ENCODE measurements at places on chromosomes 2 and 18.
A peak's percentile ranks its signal among the peaks of the same experiment; 100 is the strongest.

- DNase-seq, result no peak
These were observed 29.7 kb downstream of the NAB1 start for GRCh38 chr2:190678444-190679162.

GRCh38 chr18:23033056-23033455 lies 99.9 kb downstream of the RBBP8 start:
- no peak for DNase-seq

- no peak for DNase-seq
These were observed 253.4 kb downstream of the TMX3 start for GRCh38 chr18:68461481-68462018.

GRCh38 chr2:70250434-70250833 lies 2.0 kb upstream of the TIA1 start:
- no peak for DNase-seq

DNA sequence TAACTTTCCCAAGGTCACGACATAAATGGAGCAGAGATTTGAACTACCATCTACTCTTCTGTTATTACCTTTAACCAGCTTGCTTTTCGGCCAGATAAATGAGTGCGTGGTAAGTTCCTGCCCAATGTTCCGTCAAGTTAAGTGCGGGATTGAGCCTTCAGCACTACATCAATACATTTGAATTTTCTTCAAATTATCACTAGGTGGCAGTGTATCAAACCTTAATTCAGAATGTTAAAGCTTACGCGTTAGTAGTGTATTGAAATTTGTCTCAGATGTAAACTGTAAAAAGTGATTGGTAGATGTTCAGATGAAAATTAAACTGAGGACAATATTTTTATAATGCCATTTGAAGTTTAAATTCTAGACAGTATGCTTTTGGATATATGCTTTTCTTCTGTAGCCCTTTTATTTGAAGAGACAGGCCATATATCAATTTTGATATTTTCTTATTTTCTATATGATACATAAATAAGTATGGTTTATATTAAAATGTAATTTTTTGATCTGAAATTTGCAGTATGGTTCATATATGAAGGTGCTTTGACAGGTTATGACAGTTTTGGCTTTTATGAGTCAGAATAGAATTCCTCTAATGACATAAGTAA lies 681.3 kb downstream of the ADCYAP1 start:
- peak; percentile 7 for DNase-seq
